ENCODE measurements at places on chromosomes 16 and 17. TPM values are rescaled to one million over a fixed set of nuclear protein-coding genes. Genes with fewer than 3 reads are reported as not detected.

The TMEM208 gene
- 23.0 TPM for total RNA-seq

The FAM20A gene
- total RNA-seq: 23.6 TPM

The SNX20 gene
- 0.76 TPM for total RNA-seq

The ACSM2A gene
- total RNA-seq: not detected

The KRTAP1-1 gene
- total RNA-seq: not detected

The TLCD1 gene
- total RNA-seq: not detected

The CACNG4 gene
- 0.26 TPM for total RNA-seq

DNA sequence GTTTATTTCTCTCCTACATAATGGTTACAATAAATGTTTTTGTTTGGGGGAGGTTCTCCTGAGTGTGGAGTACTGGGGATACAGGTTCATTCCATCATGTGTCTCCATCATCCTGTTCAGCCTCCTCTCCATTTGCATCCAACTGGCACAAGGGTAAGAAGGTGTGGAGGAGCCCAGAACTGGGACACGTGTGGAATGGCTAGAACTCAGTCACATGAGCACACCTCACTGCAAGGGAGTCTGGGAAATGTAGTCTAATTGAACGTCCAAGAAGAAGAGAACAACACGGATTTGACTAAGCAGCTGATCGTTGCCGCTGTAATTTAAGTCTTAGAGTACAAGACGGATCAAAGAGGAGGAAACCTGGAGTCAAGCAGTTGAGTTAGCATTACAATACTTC, 6.1 kb downstream of the OR1A1 start:
- DNase-seq: no peak

DNA sequence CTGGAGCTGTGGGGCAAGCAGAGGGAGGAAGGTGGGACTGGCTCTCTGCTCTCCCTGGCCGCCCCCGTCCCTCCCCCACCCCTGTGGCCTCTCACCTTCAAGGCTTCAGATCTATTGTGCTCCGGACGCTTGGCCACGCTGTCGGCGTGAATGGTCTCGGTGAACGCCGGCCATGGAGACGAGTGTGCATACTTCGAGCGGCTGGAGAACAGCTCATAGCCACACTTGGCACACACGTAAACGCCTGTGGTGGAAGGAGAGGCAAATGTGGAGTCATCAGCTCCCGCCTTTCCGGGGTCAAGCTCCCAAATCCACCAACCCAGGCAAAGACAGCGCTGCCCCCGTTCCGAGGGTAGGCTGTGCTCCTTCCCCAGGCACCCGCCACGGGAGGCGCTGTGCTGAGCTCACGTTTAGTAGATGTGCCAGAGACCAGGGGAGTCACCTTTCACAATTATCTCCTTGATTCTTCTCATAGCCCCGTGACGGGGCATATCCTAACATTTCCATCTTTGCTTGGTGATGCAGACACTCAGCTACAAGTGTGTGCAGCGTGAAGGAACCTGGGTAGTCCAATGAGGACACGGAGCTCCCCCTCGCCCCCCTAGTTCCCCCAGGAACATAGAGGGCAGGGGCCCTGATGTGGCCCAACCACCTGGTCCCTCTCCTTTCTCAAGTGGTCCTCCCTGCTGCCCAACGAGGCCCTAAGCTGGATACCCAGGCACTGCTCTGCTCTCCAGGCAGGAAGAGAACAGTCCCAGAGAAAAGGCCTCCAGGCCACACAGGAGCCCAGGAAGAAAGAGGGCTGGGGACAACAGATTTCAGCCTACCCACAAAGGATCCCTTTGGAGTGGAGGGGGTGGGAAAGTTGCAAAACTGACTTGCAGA, 1.6 kb downstream of the MSRB1 start:
- DNase-seq: no peak

DNA sequence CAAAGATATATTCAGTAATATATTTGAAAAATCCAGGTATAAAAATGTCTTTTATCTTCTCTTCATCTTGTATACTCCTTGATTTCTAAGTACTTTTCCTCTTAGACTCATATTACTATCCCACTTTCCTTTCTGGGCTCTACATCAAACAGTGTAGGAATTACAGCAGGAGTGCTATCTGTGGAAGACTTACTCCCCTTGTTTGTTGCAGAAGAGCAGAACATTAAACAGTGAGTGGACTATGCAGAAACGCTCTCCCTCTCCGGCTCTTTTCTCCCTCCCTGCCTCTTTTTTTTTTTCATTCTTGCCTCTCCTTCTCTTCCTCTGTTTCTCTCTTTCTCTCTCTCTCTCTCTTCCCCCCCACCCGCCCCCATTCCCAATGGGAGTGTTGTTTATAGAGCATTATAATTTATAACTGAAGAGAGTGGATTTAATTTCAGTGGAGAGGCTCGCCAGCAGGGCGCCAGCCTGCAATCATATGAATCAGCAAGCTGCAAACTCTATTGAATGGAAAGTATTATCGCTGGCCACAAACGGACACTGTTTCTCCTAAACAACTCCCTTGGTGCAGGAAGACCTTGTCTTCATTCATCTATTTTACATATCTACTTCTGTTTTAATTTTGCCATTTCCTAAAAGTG, 242.3 kb upstream of the TBX2 start:
- DNase-seq: no peak

- DNase-seq: no peak
These were observed 2.5 kb upstream of the ABCC12 start for GRCh38 chr16:48158296-48158695.

- DNase-seq: no peak
These were observed 5.3 kb upstream of the NPIPB7 start for GRCh38 chr16:28477311-28477920.

GRCh38 chr16:77890075-77890474, 101.7 kb downstream of the VAT1L start:
- DNase-seq: no peak

DNA sequence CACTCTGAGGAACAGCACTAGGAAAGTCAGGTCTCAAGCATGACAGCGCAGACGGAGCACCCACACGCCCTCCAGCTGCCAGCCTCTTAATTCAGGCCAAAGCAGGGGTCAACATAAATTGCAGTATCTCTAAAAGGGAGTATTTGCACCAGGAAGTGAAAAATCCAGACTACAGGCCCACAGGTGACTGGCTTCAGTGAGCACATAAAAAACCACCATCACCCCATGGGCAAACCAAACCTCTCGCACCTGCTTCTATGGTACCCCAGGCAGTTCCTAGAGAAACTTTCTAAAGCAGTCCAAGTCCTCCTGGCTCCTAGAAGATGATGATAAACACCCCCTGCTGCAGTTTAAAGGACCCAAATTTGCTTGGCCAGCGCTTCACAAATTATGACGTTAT, 129.8 kb downstream of the ZNF423 start:
- no peak for DNase-seq

DNA sequence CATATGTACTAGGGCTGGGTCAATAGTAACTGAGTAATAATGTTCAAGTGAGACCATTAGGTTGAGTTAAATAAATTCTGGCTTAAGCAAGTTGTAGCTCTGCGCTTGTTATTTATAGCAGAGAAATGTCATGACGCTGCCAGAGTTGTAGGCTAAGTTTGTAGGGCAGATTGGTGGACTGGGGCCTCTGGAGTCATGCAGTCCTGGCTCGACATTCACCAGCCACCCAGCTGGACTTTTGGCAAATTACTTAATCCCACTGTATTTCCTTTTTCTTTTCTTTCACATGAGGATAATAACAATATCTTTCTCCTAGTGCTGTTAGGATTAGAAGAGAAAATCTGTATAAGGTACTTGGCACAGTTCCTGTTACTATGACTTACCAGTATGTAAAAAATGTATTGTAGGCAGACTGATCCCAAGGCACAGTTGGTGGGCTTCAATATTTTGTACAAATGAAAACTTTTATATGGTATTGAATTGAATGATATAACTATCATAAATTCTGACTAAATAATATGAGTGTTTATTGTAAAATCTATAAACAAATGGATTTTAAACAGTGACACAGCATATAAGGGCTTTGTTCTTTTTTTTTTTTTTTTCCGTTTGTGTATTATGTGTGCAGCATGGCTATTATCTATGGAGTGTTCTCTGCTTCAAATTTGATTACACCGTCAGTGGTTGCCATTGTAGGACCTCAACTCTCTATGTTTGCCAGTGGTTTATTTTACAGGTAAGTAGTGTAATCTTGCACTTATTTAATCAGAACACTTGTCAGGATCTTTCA, 2.6 kb downstream of the MFSD11 start:
- no peak for DNase-seq

DNA sequence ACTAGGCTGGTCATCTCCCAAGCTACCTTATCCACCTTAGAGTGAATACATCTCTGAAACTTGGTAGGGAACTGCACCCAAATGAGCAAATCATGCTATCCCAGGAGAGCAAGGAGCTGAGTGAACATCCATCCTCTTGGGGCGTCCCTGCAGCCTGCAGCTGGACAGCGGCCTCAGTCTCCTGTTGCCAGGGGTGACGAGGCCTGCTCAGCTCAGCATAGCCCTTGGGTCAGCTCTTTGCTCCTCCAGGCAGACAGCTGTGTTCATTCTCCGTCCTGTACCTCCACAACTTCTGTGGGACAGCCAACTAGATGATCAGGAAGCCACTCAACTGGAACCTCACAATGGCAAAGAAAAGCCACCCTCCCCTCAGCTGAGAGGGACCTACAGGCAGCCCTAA, 111.9 kb downstream of the SOCS1 start:
- DNase-seq: no peak

GRCh38 chr16:78805556-78805955, 706.1 kb downstream of the WWOX start:
- DNase-seq: no peak

DNA sequence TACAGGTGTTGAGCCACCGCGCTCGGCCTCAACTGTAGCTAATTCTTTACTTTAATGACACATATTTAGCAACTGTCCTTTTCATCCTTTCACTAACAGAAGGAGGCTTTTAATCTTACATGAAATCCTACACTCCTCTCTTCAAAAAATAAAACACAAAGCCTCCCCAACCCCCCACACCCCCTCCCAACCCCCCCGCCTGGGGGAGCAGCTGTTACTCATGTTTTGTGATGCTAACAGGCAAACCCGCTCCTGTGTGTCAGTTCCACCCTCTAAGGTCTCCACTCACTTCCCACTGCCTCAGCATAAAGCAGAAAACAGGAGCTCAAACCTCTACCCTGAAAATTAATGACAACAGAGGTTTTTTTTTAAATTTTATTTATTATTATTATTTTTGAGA, 55.4 kb upstream of the SLC25A19 start:
- DNase-seq: no peak

GRCh38 chr17:80931421-80932265, 60.0 kb upstream of the CHMP6 start:
- no peak for DNase-seq

DNA sequence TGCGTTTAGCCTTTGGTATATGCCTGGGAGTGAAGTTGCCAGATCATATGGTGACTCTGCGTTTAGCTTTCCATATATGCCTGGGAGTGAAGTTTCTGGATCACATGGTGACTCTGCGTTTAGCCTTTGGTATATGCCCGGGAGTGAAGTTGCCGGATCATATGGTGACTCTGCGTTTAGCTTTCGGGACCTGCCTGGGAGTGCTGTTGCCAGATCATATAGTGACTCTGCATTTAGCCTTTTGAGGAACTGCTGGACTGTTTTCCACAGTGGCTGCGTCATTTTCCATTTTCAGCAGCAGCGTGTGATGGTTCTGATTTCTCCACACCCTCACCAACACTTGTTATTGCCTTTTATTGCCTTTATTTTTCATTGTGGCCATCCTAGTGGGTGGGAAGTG, 73.0 kb downstream of the OR1D5 start:
- no peak for DNase-seq

DNA sequence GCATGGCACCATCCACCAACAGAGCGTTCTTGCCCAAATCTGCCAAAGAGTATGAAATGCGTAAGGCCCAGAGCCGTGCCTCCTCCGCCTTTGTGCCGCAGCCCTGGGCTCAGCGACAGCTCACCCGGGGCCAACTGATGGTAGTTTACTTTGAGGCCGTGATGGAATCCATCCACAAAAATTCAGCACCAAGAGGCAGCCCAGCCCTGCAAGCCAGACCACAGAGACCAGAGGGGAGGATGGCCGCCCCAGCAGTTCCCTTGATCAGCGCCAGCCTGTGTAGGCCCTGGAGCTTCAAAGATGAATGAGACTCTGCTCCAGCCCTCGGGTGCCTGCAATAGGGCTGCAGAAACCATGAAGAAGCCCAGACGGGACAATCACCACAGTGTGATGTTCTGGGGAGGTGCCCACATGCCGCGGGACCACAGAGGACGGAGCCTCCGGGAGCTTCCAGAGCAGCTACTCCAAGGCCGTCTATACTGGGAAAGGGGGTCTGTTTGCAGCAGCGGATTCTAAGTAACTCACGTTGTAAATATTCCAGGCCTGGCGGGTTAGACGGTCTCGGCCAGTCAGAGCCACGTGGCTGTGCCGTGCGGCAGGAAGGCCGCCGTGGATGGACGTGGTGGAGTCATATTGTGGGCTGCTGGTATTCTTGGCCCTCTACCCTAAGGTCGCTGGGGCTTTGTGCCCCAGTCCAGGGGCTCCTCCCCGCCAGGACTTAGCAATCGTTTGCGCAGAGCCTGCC, 80.3 kb downstream of the RBFOX3 start:
- no peak for DNase-seq

DNA sequence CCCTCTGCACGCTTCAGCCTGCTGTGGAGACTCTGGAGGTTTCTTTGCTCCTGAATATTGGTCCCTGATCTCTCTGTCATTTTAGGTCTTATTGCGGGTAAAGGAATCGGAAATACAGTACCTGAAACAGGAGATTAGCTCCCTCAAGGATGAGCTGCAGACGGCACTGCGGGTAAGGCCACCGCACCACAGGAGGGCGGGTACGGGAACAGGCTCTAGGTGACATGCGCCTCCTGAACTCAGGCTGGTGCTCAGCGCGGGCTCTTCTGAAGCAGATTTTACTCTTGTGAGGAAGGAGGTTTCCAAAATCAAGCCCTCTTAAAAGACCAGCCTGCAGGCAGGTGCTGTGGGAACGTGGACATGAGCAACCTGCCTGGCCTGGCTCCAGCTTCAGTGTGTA, 29.8 kb downstream of the PLD6 start:
- no peak for DNase-seq

DNA sequence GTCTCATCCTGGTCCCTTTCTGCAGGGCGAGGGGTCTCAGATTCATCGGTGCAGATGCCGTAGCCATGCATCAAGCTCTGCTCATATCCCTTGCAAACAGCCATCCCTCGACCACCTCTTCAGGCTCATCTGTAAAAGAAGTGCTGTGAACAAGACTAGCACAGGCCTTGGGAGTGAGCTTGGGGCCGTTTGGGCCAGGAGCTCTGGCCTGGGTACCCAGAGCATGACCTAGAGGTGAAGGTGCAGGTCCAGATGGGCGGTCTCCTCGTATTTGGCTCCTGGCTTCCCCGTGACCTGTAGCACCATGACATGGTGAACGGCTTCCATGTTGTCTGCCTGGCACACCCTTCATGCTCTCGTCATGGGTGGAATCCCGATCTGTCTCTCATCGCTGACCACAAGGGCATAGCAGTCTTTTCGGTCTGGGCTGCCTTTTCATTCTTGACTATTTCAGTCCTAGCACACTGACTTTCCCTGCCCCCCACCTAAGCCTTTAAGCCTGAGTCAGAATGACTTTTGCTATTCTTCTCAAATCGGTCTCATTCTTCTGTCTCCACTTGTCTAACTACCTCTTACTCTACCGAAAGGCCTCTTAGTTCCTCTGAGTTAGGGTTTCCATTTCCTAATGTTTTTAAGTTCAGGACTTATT, 216.0 kb downstream of the FOXL1 start:
- no peak for DNase-seq
